ENCODE measurements at places on chromosomes 1 and 21.

DNA sequence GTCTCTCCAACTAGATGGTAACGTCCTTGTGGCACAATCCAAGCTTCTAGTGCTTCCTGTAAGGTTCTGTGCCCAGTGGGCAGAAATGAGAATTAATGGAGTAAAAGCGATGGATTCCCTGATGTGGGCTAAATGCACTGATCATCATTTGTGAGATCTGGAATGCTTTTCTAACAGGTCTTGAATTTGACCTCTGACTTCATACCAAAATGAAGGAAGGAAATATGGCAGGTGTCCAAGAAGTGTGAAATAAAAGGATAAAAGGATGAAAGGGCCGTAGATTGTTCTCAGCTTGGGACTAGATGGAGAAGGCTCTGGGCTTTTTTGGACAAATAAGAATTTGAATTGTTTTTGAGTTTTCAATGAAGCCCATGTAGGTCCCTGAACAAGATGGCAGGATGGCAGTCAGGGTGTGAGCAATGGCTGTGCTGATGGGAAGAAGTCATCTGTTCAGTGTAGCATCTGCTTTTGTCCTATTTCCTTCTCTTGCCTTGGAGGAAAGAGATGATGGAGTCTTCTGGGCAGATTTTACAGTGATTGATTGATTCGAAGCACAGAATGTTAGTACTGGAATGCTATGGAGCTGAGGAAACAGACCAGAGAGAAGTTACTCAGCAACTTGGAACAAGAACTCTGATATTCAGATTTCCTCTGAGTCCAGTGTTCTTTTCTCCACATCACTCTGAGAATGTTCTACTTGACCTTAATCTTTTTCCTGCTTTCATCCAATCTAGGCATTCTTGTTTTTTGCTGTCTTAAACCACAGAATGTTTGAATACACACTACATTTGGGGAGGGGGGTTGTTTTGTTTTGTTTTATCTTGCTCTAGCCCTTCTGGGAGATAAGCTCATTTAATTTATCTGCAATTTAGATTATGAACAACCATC is 286.0 kb downstream of the HLX start:
- no peak for DNase-seq

- no peak for DNase-seq
Measured at GRCh38 chr1:248416226-248416625, 13.4 kb downstream of the OR2T1 start.

GRCh38 chr1:234604495-234605398 is 5.2 kb downstream of the IRF2BP2 start:
- no peak for DNase-seq

DNA sequence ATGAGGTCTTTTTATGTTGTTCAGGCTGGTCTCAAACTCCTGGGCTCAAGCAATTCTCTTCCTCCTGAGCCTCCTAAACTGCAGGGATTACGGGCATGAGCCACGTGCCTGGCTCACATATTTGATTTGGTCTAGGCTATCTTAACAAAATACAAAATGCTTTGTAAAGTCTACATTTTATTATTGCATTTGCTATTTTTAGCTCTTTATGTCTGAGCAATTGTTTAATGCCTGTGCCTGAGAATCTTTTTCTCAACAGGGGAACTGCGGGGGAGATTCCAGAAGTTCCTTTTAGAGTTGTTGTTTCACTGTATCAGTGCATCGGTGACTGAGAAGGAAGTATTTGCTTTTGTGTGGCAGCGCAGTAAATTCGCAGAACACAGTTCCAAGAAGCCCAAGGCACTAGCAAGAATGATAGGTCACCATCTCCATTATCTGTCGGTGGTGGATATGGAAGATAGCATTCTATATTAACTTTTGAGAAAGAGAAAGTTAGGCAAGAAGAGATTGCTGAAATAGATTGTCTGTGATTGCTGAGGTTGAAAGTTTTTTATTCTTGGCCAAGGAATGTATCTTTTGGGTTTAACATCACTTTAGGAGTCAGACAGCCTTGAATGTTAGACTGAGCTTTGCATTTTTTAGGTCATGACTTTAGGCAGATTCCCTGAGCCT is 167.3 kb downstream of the PDE4B start:
- no peak for DNase-seq

DNA sequence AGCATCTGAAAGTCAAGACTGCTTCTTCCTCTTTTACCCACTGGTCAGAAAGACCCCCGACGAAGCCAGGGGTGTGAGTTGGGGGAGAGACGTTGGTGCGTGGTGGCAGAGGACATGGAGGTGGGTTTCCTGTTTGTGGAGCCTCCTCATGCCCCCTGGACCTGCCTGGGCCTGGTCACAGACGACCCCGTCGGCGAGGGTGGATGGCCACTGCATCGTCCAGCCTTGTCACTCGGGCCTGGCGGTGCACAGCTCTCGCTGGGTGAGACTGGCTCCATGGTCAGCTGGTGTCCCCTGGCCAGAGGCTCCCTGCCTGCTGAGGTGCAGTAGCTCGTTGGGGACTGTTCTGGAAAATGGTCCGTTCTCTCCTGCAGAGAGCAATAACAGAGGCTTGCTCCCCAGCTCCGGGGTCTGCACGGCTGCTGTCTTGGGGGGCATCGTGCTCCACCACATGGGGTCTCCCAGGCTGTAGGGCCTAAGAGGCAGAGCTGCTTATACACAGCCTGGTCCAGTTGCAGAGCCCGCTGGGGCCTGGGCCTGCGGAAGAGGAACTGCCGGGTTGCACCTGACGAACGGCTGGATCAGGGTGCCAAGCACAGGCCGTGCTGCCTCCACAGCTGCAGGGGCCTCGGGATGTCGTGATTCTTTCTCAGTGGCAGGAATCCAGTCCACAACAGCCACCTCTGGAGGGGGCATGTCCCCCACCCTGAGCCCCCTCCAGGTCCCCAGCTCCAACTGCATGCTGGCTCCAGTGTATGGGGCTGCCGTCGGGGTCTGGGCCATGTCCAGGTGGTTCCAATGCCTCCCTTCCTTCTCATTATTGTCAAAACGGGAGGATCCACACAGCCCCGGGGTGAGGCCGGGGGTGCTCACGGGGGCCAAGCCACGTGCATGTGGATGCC is 18.0 kb upstream of the ACTRT2 start:
- DNase-seq, result no peak

- DNase-seq, result no peak
Measured at GRCh38 chr1:82099170-82099569, 298.4 kb downstream of the ADGRL2 start.

DNA sequence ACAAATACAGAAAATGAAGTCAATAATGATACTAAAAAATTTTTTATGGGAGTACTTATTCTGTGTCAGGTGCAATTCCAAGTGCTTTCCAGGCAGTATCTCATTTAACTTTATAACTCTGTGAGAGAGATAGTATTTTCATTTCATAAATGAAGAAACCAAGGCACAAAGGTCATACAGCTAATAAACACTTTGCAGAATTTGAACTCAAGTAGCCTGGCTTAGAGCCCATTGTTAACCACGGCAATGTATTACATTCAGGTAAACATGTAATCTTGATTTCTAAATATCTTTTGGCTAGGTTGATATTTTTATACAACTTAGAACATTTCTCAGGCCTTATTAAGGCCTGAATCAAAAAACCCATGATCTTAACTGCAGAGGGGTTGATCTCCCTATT is 28.9 kb upstream of the PKN2 start:
- DNase-seq, result no peak

GRCh38 chr1:46607345-46608130 is 3.5 kb upstream of the MKNK1 start:
- no peak for DNase-seq

DNA sequence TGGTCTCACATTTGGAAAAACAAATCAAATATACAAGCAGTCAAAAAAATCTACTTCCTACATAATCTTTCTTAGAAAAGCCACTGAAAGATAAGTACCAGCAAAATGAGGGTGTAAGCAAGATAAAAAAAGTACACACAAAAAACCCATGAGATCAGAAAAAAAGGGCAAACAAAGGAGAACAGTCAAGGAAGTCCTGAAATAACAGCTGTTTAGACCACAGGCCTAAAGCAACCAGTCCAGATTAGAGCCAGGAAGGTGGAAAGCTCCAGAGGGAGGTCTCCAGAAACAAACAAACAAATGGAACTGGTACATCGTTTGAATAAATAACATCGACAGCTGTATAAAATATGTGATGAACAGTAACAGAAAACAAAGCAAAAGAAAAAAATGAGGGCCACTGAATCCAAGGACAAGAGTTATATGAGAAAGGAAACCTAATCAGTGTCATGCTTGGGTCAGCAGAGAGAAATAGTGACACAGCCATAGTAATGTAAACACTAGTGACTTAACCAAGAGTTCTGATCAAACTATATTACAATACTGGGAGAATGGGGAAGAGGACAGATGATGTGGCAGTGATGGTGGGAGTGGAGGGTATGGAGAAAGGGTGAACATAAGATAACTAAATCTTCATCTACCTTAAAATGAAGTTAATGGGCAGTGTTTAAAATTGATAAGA is 67.5 kb downstream of the NVL start:
- no peak for DNase-seq

DNA sequence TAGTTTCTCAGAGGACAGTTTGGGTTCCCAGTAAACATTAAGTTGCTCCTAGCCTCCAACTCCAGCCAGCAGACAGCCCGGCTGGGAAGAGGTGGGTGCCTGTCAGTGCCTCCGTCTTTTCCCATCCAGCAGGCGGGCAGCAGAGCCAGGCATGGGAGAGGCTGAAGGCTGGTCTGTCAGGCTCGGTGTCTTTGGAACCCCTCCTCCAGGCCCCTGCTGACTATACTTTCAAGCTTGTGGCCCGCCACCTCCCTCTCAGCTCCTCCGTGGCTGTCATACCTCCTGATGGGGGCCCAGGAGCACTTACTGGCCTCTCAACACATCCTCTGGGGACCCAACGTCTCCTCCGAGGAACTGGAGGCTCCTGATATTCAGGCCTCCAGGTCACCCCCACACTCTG is 140.9 kb downstream of the ACTL8 start:
- no peak for DNase-seq

DNA sequence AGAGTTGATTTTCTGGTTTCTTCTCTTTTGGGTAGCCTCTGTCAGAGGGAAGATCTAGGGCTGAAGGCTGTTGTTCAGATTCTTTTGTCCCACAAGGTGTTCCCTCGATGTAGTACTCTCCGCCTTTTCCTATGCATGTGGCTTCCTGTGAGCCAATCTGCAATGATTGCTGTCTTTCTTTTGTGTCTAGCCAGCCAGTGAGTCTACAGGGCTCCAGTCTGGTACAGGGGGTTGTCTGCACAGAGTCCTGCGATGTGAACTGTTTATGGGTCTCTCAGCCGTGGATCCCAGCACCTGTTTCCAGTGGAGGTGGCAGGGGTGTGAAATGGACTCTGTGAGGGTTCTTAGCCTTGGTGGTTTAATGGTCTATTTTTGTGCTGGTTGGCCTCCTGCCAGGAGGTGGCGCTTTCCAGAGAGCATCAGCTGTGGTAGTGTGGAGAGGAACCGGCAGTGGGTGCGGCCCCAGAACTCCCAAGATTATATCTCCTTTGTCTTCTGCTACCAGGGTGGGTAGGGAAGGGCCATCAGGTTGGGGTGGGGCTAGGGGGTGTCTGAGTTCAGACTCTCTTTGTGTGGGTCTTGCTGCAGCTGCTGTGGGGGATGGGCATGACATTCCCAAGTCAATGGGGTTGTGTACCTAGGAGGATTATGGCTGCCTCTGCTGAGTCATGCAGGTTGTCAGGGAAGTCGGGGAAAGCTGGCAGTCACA is 81.3 kb upstream of the C21orf91 start:
- DNase-seq, result no peak

DNA sequence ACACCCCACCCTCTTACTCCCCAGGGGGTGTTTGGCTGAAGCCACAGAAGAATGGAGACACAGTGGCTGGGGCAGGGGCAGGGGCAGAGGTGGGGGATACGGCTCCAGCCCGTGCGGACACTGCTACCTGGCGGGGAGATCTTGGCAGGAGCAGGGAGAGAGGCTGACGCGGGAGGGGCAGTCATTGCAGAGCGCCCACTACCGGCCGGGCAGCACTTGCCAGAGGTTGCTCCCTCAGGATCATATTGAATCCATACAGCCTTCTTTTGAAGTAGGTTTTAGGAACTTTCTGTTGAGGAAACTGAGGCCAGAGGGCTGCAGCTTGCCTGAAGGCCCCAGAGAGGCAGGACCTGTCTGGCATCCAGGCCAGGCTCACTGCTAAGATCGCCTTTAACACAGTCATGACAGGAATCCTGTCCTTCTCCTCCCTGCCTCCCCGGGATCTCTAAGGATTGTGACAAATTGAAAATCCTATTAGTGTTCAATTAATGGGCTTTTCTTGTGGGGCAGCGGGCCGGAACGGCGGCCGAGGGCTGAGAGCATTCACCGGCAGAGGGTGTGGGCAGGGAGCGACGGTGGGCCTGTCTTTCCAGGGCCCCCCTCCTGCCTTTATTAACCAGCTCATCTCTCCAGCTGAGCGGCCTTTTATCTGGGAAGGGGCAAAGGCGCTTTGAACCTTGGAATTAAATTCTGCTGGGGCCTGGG is 65.5 kb upstream of the WNT4 start:
- no peak for DNase-seq

GRCh38 chr1:67407498-67407897 is 22.7 kb downstream of the SERBP1 start:
- no peak for DNase-seq

GRCh38 chr1:48221657-48222056 is 859 bp upstream of the SLC5A9 start:
- no peak for DNase-seq

DNA sequence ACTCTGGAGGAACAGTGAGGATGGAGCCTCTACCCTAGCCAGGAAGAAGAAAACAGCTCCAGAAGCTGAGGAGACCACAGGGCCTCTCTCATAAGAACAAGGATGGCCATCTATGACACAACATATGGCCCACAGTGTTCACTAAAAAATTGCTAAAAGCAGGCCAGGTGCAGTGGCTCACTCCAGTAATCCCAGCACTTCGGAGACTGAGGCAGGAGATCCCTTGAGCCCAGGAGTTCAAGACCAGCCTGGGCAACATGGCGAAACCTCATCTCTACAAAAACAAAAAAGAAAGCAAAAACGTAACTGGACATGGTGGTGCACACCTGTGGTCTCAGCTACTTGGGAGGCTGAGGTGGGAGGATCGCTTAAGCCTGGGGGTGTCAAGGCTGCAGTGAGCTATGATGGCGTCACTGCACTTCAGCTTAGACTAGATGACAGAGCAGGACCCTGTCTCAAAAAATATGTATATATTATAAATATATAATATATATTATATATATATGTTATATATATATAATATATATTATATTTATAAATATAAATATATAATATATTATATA is 103.1 kb downstream of the TOMM20 start:
- no peak for DNase-seq

DNA sequence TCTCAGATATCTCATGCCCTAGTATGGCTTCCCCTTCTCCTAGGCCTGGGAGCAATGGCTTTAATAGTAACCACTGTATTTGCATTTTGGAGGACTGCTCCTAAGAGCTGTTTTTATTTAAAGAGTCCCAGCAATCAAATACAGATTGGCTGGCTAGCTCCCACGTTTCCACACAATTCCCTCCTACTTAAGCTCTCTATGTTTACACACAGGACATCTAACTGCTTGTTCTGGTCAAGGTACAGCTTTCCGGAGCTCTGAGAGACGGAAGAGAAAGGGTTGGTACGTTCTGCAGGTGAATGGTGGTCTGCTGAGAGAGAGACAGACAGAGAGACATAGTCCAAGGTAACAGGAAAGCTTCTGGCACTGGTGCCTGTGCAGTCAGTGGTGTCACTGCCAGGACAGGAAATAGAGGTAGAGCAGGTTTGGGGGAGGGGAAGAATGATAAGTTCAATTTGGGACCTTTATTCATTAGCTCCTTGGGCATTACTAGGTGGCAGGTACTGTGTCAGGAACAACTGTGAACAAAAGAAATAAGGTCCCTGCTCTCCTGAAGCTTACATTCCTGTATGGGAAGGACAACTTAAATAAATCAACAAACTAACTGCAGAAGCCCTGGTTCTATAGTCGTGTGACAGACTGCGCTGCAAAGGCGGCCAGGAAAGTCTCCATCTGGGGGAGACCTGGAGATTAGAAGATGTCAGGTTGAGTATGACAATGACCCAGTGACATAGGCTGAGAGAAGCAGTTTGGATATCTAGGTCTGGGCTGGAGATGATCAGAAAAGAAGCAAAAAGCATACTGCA is 1.2 kb upstream of the SLC25A33 start:
- DNase-seq, result no peak
